ENCODE measurements at places on chromosomes 13 and 19.

- DNase-seq: no peak
These were observed 13.8 kb downstream of the BIVM start for GRCh38 chr13:102812611-102813287.

DNA sequence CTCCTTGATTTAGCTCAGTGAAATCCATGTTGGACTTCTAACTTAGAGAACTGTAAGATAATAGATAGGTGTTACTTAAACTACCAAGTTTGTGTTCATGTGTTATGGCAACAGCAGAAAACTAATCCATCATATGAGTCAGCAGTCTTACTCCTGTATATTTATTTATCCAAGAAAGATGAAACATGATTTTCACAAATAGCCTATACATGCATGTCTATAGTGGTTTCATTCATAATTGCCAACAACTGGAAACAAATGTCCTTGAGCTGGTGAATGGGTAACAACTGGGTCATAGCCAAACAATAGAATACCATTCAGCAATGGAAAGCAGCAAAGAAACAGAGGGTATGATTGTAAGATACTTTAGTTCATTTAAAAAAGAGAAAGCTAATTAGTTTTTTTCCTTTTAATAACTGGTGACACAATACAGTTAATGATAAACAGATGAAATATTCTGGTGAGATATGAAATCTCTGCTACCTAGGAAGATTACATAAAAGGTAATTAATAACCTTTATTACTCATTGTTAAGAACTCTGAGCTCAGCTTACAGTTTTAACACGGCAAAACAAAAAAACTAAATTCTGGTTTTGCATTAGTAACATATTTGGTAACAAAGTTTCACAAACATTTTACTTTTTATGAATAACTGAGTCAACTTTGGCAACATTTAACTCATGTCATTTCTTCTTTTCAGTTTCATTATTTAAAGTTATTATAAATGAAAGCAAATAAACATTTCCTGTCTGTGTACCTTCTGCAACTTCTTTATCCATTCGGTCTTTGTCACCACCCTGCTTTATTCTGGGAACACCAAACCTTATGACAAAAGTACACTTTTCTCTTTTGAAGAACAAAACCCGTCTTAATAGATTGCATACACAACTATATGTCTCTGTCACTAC, 181.3 kb downstream of the LIG4 start:
- no peak for DNase-seq

DNA sequence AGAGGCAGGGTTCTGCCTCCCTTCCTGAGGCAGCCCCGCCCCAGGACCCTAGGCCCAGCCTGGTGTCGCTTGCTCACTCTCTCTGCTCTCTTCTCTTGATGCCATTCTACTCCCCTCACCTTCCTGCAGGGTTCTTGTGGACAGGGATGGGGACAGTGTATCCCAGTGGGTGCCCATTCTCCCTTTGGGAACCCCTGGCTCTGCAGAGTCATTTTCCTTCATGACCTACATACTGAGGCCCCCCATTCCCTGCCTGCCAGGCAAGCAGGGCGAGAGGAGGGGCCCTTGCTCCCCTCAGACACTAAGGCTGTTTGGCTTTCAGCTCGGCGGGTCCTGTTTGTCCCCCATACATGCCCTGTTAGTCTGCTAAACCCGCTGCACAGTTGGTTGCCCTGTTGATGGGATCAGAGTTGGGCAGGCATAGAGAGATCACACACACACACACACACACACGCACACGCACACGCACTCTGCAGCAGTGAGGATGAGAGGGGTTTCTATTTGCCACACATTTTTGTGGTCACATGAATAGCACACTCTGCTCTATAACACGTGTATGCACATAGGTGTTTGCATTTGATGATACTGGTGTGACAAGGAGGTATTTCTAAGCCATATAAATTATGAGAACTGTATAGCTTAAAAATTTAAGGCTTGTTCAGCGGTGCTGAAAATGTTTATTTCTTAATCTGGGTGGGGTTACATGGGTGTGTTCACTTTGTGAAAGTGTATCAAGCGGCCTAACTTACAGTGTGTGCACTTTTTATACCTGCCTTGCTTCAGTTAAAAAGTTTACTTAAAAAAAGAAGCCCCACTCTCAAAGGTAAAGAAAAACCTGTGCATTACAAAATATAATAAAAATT, 20.3 kb downstream of the NFIX start:
- DNase-seq: peak; percentile 69

DNA sequence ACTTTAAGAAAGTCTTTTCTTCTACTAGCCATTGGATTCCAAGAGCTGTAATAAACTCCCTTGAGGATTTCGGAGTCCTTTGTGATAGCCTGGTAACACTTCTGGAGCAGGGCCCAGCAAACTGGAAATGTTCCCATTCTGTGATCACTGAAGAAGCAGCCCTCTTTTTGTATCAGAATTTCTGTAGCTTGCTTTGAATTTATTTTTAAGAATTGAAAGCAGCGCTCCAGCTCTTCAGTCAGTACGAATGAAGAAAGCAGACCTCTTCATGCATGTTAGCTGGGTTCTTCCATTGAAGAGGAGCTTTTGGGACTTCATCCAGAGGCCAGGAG, 141.5 kb downstream of the AKAP11 start:
- DNase-seq: no peak

DNA sequence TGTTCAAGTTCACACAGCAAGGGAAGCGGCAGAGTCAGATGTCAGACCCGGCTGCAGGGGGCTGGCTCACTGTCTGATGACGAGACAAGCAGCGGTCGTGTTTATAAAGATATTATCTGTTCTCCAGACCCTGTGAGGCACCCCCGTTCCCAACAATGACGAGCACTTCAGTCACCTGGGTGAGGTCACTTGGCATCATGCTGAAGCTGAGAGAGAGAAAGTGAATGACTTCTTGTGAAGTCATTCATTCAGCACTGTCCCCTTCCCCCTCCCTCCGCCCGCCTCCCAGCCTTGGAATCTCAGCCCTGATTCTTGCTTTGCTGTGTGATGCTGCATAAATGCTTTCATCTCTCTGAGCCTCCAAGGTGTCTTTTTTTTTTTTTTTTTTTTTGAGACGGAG, 4.9 kb upstream of the LYPD3 start:
- DNase-seq: no peak

- peak; percentile 84 for DNase-seq
These were observed at the start of gene ZNF358 for GRCh38 chr19:7515645-7516151. Gene ZNF358, plus strand, starts transcription at chr19:7516103. Its CDS starts 3,140 bp downstream, at chr19:7519243.

DNA sequence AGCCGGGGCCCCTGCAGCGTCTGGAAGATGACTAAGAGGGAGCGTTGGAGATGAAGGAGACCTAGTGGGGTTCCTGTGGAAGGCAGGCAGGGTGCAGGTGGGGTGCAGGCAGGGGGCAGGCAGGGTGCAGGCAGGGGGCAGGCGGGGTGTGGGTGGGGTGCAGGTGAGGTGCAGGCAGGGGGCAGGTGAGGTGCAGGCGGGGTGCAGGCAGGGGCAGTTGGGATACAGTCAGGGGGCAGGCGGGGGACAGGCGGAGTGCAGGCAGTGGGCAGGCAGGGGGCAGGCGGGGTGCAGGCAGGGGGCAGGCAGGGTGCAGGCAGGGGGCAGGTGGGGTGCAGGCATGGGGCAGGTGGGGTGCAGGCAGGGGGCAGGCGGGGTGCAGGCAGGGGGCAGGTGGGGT, 142.8 kb downstream of the SOX1 start:
- no peak for DNase-seq

DNA sequence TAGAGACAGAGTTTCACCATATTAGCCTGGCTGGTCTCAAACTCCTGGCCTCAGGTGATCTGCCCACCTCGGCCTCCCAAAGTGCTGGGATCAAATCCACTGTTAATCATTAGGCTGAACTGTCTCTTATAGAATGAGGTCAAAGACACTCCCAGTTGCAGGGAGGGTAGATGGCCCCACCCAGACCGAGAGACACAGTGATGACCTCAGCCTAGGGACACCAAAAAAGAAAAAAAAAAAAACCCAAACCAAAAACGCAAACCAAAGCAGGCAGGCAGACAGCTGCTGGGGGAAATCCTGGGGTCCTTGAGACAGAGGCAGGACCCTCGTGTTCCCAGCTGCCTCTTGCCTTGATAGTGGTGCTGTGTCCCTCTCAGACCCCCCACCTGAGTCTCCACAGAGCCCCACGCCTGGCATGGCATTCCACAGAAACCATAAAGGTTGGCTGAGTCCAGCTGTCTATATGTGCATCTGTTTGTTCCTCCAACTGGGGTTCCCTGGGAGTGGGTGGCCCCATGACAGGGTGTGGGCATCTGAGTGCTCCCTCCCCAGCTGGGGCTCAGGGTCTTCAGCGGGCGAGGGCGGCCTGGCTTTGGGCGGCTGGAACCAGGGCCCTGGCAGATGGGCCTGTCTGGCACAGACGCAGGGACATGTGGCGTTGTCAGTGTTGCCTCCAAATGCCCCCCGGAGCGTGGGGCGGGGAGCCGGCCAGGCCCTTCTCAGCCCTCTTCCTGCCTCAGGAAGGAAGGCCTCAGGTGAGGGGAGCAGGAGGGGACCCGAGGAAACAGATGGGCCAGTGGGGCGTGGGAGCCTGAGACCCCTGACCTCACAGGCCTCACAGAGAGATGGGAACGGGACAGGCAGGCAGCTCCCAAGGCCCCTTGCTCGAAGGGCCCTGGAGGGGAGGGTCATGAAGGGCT, 5.2 kb downstream of the DAND5 start:
- no peak for DNase-seq

DNA sequence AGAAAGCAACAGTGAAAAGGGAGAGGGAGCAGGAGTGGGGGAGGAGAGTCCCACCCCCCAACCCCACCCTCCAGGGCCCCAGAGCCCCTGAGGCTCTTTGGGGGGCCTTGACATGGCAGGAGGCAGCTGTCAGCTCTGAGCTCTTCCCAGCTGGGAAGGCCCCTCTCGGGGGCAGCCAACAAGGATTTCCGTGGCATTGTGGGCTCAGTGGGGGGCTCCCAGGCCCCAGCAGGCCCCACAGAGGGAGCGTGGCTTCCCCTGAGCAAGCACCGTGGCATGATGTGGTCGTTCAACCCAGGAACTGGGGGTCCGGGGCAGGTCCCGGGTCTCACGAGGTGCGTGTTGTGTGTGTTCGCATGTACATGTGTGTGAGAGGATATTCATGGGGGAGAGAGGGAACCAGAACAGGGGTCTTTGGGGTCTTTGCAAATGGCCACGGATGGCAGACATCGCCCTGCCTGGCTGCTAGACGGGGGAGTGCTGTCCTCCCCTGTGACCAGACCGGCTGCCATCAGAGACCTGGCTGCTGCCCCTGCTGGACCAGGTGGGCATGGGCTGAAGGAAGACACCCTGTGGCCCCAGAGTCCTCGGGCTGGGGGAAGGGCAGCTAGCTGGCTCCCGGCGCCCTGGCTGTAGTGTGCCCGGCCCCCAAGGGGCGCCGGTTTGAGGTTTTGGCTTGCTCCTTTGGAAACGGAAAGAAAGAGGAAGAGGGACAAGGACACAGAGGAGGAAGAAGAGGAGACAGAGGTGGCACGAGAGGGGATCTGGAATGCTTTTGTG, 3.7 kb upstream of the AKAP8L start:
- DNase-seq: no peak

DNA sequence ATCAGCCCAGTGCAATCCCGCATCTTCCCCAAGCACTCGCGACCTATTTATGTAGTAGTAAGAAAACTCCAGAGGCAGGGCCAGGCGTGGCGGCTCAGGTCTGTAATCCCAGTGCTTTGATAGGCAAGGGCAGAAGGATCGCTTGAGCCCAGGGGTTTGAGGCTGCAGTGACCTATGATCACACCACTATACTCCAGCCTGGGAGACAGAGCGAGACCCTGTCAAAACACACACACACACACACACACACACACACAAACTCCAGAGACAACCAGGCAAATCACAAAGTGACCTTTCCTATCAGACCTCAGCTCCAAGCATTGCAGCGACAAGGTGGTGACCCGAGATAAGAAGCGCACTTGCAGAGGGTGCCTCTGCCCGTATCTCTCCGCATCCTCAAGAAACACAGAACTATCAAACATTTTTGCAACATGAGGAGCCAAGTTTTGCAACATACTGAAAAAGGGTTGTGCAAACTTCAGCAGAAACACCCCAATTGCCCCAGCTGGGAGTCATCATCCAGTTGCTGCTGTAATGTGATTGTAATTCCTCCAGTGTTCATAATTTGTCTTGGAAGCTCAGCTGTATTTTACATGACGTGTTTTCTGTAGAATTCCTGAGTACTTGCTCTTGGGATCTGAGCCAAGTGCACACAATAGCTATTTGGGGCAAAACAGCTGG, 8.7 kb upstream of the KLF2 start:
- no peak for DNase-seq

GRCh38 chr13:30850204-30850866, 55.7 kb upstream of the MEDAG start:
- DNase-seq: no peak

DNA sequence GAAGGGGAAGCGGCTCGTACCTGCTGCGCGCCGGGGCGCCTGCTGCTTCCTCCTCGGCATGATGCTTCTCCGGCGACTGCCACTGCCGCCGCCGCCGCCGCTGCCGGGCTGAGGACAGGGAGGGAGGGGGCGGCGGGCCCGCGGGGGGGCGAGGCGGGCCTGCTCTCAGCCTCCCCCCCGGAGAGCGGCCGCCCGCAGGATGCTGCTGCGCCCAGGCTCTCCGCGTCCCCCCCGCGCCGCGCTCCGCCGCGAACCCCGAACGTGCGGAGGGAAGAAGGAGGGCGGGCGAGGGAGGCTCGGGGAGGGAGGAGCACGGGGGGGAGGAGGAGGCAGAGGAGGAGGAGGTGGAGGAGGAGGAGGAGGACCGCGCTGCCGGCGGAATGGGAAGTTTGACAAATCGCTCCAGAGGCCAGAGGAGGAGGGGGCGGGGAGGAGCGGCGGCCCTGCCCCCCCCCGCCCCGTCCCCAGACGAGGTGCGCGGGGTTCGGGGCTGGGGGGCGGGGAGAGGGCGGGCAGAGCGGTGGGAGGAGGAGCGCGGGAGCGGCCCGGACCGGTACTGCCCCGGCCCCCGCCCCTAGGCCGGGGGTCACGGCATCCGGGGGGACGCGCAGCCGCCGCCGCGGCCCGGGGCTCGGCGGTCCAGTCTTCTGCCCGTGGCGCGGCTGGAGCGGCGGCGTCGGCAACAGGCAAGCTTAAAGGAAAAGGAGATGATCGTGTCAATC, at the start of gene TSHZ3:
Gene TSHZ3, minus strand, starts transcription at position 277 of the 722 bp plus-strand sequence. Its CDS starts 217 bp downstream, at position 60.
- DNase-seq: peak; percentile 81

DNA sequence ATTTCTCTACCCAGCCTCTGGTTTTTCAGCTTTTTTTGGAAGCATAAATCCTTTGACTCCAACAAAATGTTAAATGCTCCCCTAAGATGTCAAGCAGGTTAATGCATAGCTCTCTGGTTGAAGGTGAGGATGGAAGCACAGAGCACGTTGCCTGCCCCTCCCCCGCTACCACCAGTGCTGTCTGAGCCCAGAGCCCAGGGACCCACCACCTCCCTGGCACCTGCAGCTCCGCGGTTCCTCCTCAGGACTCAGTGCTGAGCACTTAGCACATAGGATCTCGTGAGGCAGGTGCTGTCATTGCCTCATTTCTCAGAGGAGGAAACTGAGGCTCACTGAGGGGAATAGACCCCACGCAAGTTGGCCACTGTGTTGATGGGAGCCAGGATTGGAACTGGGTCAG, 48.6 kb downstream of the DPF1 start:
- DNase-seq: no peak

- no peak for DNase-seq
These were observed 18.9 kb upstream of the KBTBD7 start for GRCh38 chr13:41213316-41213715.

- DNase-seq: no peak
These were observed 25.1 kb downstream of the BICRA start for GRCh38 chr19:47633996-47634395.

All from H9 (cell line).